ENCODE measurements at places on chromosomes 1 and 21. TPM values are rescaled to one million over a fixed set of nuclear protein-coding genes. Genes with fewer than 3 reads are reported as not detected.

The KLHDC8A gene
- total RNA-seq = not detected

The CR2 gene
- 34.1 TPM for total RNA-seq

The DRAXIN gene
- total RNA-seq = 0.17 TPM

The TNFRSF4 gene
- total RNA-seq = 0.86 TPM

- H3K4me3 ChIP-seq = no peak overlapping the region
- peaks cover 8% of the 10 kb centered on the region for H3K27me3 ChIP-seq
These were observed 28.6 kb upstream of the PLCH2 start for GRCh38 chr1:2447276-2448097.

DNA sequence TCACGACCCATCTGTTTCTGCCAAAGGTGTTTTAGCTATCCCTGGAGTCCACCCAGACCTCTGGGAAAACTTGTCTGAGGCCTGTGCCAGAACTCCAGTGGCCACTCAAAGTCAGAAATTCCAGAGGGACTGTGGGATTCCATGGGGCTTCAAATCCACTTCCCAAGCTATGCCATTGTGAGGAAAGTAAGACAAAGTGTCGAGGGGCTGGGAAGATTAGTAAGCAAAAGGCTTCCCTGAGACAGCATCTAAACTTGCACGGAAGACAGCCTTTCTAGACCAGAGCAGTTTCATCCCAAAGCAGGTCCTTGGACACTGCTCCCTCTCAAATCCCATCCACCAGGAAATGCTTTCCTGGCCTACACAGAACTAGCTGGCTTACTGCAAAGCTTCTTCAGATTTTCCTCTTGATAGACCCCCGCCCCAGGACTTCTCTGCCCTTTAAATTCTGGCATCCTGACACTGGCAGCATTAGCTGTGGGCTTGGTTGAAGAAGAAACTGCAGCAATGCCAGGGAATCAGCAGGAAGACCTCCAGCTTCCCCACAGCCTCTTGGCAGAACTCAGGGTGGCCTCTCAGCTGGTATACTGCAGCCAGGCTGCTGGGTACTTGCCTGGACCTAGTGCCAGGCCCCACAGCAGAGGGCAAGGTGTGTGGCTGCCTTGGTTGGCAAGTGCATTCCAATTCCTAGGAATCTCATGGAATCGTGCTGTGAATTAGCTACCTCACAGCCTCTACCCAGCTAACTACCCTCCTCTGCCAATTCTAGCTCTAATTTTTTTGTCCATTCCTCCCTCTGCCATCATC lies 27.3 kb upstream of the LMX1A start:
- no peak overlapping the region for H3K4me3 ChIP-seq
- H3K27me3 ChIP-seq = peaks cover 70% of the 10 kb centered on the region
- no peaks in the 10 kb centered on the region for H3K4me1 ChIP-seq

DNA sequence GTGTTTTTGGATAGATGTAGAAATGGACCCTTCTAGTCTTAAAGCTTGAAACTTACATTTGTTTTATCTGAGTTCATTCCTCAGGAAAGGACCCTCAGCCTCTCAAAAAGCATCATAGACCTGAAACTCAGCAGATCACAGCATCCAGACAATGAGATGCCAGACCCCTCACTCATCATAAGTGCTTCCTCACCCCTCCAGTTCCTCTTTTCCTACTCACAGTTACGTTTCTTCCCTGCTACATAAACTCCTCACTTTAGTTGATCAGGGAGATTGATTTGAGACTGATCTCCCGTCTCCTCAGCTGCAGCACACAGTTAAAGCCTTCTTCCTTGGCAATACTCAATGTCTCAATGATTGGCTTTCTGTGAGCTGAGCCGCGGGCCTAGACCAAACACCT lies 282.0 kb downstream of the FAM72C start:
- peaks cover 51% of the 10 kb centered on the region for H3K27me3 ChIP-seq
- no peak overlapping the region for H3K27ac ChIP-seq
- no peaks in the 10 kb centered on the region for H3K36me3 ChIP-seq
- no peak overlapping the region for H3K4me3 ChIP-seq

DNA sequence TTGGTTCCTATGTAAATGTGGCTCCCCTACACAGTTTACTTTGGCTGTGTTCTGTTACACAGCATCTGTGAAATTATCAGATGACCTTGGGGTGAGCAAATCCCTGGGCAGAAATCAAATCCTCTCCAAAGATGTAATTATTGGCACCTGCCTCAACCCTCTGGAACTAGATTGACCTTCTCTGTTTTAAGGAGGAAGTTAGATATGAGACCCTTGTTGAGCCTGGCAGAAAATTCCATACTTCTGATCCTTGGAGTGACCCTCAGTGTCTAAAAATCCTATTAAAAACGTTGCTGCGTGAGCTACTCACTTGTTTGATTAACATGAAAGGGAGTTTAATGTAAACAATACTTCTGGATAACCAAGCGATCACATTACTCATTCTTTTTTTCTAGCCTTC lies 122.0 kb downstream of the CLIC6 start:
- no peak overlapping the region for H3K4me3 ChIP-seq
- peaks cover 40% of the 10 kb centered on the region for H3K36me3 ChIP-seq
- no peak for DNase-seq
- H3K27me3 ChIP-seq = no peaks in the 10 kb centered on the region
- H3K4me1 ChIP-seq = no peaks in the 10 kb centered on the region
- H3K27ac ChIP-seq = no peak overlapping the region

- H3K4me3 ChIP-seq = peak overlapping the region; percentile 67
- H3K4me1 ChIP-seq = peaks cover 23% of the 10 kb centered on the region
- peak; percentile 73 for DNase-seq
- H3K36me3 ChIP-seq = no peaks in the 10 kb centered on the region
- H3K27me3 ChIP-seq = peaks cover 6% of the 10 kb centered on the region
- no peak overlapping the region for H3K27ac ChIP-seq
These were observed 11.7 kb upstream of the EPHA2 start for GRCh38 chr1:16167331-16168143.

DNA sequence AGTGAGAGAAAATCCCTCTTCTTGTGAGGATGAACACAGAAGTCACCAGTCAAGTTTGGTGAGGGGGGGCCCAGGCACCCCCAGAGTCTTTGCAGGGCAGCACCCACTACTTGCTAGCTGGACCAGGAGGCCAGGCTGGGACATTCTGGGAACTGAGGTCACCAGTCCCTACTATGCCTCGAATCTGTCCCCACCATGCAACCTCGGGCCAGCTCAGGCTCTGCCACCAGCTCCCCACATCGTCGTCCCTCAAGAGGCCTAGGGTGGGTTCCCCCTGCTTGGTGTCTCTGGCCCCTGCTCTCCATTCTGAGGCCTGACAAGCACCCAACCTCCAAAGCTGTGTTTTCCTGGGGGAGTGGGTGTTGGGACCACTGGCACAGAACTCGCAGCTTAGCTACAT lies 22.2 kb upstream of the ZNF678 start:
- H3K4me1 ChIP-seq = peaks cover 5% of the 10 kb centered on the region
- peak overlapping the region; percentile 35 for H3K4me3 ChIP-seq
- H3K36me3 ChIP-seq = no peaks in the 10 kb centered on the region
- no peak overlapping the region for H3K27ac ChIP-seq
- no peaks in the 10 kb centered on the region for H3K27me3 ChIP-seq
- DNase-seq = no peak

GRCh38 chr1:17355898-17356297 lies 16.1 kb upstream of the PADI6 start:
- H3K27me3 ChIP-seq = peaks cover 9% of the 10 kb centered on the region
- no peaks in the 10 kb centered on the region for H3K36me3 ChIP-seq
- H3K4me1 ChIP-seq = peaks cover 13% of the 10 kb centered on the region
- H3K4me3 ChIP-seq = peak overlapping the region; percentile 64
- DNase-seq = no peak
- H3K27ac ChIP-seq = peak overlapping the region; percentile 50

DNA sequence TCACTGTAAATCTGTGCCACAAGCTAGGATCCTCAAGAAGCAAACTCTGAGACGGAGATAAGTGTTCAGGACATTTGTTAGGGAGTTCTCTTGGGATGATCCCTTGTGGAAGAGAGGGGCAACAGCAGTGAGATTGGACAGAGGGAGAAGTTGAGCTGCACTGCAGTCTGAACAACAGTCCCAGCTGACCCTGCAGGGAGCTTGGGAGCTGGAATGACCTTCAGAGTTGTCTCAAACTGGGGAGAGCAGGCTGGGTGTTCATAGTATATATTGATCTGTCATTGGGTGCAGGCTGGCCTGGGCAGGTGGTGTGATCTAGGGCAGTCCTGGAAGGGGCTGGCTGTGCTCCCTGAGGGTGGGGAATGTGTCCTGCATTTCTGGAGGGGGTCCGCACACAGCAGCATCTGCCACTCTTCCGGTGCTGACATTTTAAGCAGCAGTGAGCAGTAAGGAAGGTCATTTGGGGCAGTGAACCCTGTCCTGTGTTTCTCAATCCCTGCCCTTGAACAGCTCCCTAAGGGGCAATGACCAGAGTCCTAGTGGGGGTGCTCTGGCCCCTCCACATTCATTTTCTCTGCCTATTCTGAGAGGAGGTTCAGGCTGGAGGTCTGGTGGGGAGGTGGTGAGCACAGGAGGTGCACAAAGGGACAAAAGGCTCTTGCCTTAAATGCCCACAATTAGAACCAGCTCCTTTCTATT lies 90.2 kb upstream of the PPM1J start:
- no peaks in the 10 kb centered on the region for H3K4me1 ChIP-seq
- H3K27ac ChIP-seq = no peak overlapping the region
- no peaks in the 10 kb centered on the region for H3K36me3 ChIP-seq
- no peak overlapping the region for H3K4me3 ChIP-seq

GRCh38 chr1:223678841-223679240 lies 13.3 kb upstream of the CAPN8 start:
- H3K27me3 ChIP-seq = no peaks in the 10 kb centered on the region
- H3K27ac ChIP-seq = no peak overlapping the region
- peaks cover 2% of the 10 kb centered on the region for H3K36me3 ChIP-seq
- H3K4me1 ChIP-seq = no peaks in the 10 kb centered on the region
- no peak overlapping the region for H3K4me3 ChIP-seq

GRCh38 chr1:95371666-95372282 lies 137.8 kb downstream of the RWDD3 start:
- no peak overlapping the region for H3K4me3 ChIP-seq
- H3K27me3 ChIP-seq = no peaks in the 10 kb centered on the region
- H3K4me1 ChIP-seq = no peaks in the 10 kb centered on the region
- no peaks in the 10 kb centered on the region for H3K36me3 ChIP-seq
- DNase-seq = no peak

DNA sequence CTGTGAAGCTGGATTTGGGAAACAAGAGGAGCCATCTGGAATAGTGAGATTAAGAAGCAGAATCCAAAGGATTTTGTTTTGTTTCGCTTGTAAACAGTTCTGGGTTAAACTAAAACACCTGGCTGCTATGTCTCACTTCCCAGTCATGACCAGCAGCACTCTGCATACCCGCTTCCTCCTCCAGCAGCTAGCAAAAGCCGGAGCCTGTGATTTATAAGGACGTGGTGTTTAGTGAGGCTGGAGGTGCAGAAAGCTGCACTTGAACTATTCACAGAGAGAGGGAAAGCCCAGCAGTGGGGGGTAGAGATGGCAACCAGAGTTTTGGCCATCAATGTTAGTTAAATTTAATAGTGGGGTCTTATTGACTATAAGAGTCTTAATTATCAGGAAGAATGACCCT lies 240.2 kb downstream of the AJAP1 start:
- H3K27me3 ChIP-seq = peaks cover 6% of the 10 kb centered on the region
- no peak overlapping the region for H3K4me3 ChIP-seq
- H3K27ac ChIP-seq = no peak overlapping the region
- H3K36me3 ChIP-seq = no peaks in the 10 kb centered on the region
- H3K4me1 ChIP-seq = no peaks in the 10 kb centered on the region
- no peak for DNase-seq

- DNase-seq = no peak
- H3K27ac ChIP-seq = no peak overlapping the region
- peaks cover 38% of the 10 kb centered on the region for H3K4me1 ChIP-seq
- H3K36me3 ChIP-seq = no peaks in the 10 kb centered on the region
These were observed 7.3 kb downstream of the ODF2L start for GRCh38 chr1:86388777-86389176.

GRCh38 chr1:208772891-208773290 lies 528.7 kb upstream of the PLXNA2 start:
- H3K4me3 ChIP-seq = no peak overlapping the region
- no peaks in the 10 kb centered on the region for H3K27me3 ChIP-seq
- DNase-seq = no peak
- no peak overlapping the region for H3K27ac ChIP-seq
- H3K36me3 ChIP-seq = no peaks in the 10 kb centered on the region

GRCh38 chr1:10779201-10779600 lies 17.2 kb downstream of the CASZ1 start:
- no peak overlapping the region for H3K4me3 ChIP-seq
- H3K36me3 ChIP-seq = no peaks in the 10 kb centered on the region
- H3K27ac ChIP-seq = no peak overlapping the region

DNA sequence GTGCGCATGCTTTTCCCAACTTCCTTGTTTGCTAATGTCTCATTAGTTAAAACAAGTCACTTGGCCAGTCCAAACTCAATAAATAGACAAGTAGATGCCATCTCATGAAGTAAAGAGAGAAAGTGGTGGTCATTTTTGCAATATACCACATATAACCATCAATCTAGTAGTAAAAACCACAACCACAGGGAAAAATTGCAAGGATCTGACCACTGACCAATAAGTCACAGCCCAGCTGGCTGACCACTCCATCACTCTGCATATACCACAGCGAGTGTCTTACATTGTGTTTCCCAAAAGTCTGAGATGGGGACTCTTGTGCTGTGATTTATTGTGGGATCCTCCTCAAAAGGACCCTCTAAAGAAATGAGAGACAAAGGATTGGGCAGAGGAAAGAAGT lies 76.0 kb downstream of the FH start:
- DNase-seq = no peak
- no peaks in the 10 kb centered on the region for H3K27me3 ChIP-seq
- H3K36me3 ChIP-seq = no peaks in the 10 kb centered on the region
- no peaks in the 10 kb centered on the region for H3K4me1 ChIP-seq

- no peak overlapping the region for H3K27ac ChIP-seq
- H3K27me3 ChIP-seq = peaks cover 9% of the 10 kb centered on the region
- H3K4me1 ChIP-seq = no peaks in the 10 kb centered on the region
- no peak overlapping the region for H3K4me3 ChIP-seq
- no peak for DNase-seq
These were observed 142.4 kb downstream of the GLUL start for GRCh38 chr1:182249201-182249676.

- no peak overlapping the region for H3K4me3 ChIP-seq
- H3K27me3 ChIP-seq = no peaks in the 10 kb centered on the region
- peaks cover 18% of the 10 kb centered on the region for H3K4me1 ChIP-seq
- no peak for DNase-seq
- H3K27ac ChIP-seq = no peak overlapping the region
- H3K36me3 ChIP-seq = peaks cover 15% of the 10 kb centered on the region
These were observed 58.3 kb downstream of the AKT3 start for GRCh38 chr1:243791586-243792267.

DNA sequence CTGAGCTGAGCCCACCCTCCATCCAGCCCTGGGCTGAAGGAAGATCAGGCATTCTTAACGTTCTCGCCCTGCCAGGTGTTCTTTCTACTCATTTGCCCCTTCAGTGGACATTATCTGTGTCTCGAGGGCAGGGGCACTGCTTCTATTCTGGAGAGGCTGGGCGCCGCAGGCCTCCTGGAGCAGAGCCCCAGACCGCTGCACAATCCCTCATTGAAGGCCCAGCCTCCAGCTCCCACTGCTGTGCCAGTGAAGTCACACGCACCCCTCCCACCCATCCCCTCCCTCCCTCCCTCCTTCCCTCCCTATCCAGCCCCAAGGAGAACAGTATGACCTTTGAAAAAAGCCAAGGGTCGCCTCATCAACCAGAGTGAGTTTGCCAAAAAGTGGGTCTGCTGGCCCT lies 76.7 kb downstream of the NFASC start:
- H3K36me3 ChIP-seq = no peaks in the 10 kb centered on the region
- no peak overlapping the region for H3K27ac ChIP-seq
- H3K4me1 ChIP-seq = no peaks in the 10 kb centered on the region

All from activated B cell treated with CpG ODN at 0.5 μM for 24 hours (primary cell).